ENCODE measurements at places on chromosomes 16 and 17.
A peak's percentile ranks its signal among the peaks of the same experiment; 100 is the strongest.

- DNase-seq, result no peak
Observed at GRCh38 chr17:43591001-43591400, 44.9 kb upstream of the ETV4 start.

DNA sequence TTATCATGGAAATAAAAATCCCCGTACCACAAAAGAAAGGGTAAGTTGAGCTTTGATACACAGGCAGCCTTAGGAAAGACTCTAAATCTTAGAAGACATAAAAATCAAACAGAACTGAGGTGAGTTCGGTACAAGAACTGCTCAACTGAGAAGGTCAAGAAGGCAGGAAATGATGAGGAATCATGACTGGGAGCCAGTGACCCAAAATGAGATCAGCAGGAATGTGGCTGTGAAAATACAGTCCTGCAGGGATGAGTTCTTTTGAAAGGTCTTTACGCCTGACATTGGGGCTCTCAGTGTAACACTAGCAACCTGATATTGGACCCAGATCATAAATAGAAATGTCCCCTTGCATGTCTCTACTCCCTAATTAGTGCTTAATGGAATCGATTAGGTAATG lies 56.3 kb upstream of the CDH11 start:
- no peak for DNase-seq

- DNase-seq, result no peak
Observed at GRCh38 chr17:15510361-15510760, 42.9 kb upstream of the CDRT4 start.

GRCh38 chr16:10846213-10846998 lies 27.8 kb upstream of the TVP23A start:
- DNase-seq, result no peak

- DNase-seq, result no peak
Observed at GRCh38 chr16:58345574-58346354, 46.5 kb upstream of the GINS3 start.

- no peak for DNase-seq
Observed at GRCh38 chr17:47687748-47688147, 6.2 kb upstream of the TBKBP1 start.

DNA sequence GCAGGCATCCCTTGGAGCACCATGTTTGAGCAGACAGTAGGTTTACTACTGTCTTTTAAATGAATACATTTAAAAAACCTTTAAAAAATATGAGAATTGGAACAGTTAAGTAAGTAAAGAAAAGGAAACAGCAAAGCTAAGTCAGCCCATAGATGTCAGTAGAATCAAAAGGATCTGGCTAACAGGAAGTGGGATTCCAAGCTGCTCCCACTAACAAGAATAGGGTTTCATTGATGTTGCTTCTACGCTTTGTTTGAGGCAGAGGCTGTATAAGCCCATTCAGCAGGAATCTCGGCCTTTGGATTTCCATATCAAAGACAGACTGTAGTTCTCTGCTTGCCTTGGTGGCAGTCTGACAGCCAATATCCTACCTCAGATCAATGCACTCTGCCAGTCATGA lies 122.9 kb upstream of the ELAC2 start:
- no peak for DNase-seq

GRCh38 chr17:1785930-1786329 lies 24.1 kb downstream of the SERPINF1 start:
- DNase-seq, result no peak

GRCh38 chr16:11016993-11017392 lies 72.6 kb downstream of the CLEC16A start:
- DNase-seq, result no peak

DNA sequence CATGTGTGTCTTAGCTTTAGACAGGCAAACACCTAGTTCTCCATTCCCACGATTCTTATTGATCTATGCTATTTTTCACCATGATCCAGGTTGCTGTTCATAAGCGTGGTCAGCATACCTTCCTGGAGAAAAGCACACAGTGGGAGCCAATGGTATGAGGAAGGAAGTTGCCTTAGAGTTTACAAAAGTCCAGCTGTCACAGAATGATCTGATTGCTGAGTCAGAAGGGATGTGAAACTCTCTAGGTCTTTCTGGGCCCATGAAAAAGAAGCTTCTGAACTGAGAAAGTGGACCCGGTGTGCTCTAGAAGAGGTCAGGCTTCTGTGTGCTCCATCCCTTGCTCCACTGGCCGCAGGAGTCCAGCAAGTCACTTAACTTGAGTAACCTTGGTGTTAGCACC lies 71.0 kb upstream of the CCL1 start:
- peak; percentile 10 for DNase-seq

- DNase-seq, result no peak
Observed at GRCh38 chr17:27579897-27580321, 51.1 kb upstream of the LGALS9 start.

GRCh38 chr17:77802333-77802615 lies 156.2 kb upstream of the TNRC6C start:
- DNase-seq, result no peak

DNA sequence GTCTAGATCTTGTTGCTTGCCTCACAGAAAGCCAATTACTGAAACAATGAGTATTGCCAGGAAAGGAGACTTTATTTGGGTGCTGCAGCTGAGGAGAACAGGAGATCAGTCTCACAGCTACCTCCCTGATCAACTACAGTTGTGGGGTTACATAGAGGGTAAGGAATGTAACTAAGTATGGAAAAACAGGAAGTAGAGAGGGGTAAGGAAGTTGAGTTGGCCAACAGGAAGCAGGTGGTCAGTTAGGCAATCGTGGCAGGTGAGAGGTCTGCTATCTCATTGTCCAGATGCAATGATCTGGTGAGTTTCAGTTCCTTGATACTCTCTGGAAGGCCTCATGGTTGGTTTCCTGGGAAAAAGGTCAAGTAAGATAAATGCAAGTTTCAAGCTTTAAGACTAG lies 333.1 kb upstream of the GOT2 start:
- no peak for DNase-seq

DNA sequence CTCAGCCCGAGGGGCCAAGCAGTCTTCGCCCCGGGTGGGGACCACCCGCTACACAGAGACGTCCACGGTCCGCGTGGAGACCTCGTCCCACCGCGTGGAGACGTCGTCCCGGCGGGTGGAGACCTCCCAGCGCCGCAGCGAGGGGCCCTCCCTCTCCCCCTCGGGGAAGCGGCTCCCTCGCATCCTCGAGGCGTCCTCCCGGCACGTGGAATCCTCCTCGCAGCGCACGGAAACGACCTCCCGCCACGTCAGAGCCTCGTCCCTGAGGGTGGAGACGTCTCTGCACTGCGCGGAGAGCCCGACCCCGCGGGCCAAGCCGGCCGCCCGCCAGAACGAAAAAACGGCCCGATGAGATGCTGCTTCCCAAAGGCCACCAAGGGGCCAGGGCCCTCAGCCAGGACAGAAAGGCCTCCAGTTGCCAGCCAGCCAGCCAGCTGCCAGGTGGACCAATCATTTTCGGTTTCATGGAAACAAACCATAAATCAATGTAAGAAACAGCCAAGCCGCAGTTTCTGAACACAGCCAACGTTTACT lies 424 bp downstream of the C17orf100 start:
- DNase-seq, result no peak

DNA sequence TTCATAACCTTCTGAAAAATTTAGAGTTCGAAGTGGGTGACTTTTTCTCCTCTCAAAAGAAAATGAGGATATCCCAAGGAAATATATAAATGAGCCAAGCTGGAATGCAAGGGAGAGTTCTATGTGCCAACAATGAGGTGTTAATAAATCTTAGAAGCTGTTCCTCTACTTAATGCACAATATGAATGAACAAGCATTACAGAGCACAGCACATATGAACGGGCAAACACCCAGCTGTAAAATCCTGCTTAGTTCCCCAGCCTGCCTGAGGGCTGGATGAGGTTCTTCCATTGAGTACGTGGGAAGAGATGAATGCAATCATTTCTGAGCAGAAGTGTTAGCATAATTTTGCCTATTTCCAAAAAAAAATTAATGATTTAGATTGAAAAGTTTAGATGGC lies 58.1 kb downstream of the WDR59 start:
- DNase-seq, result no peak

- DNase-seq, result no peak
Observed at GRCh38 chr17:49524473-49525359, 29.6 kb downstream of the NGFR start.

DNA sequence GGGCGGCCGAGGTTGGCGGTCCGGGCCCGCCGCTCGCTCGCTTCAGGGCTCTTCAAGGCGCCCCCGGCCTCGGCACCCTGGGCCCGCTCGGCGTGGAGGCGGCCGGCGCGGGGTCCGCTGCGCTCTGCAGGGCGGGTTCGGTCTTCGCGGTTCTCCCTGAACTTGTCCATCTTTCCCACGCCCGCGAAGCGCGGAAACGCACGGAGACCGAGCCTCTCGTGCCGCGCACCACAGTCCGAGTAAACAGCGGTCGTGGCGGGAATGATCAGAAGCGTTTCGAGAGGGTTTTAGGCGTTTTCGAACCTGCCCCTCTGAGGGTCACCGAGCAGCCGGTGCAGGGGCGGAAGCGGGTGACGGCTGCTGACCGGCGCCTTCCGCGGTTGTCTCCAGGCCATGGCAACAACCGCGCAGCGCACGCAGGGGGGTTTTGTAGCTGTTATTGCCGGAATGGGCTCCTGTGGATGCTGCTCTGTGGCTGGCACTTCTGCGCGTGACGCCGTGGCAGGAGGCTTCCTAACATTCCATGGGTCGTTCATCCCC lies 414 bp downstream of the NARF start:
- no peak for DNase-seq

- DNase-seq, result no peak
Observed at GRCh38 chr17:40605306-40605705, 40.0 kb upstream of the CCR7 start.

DNA sequence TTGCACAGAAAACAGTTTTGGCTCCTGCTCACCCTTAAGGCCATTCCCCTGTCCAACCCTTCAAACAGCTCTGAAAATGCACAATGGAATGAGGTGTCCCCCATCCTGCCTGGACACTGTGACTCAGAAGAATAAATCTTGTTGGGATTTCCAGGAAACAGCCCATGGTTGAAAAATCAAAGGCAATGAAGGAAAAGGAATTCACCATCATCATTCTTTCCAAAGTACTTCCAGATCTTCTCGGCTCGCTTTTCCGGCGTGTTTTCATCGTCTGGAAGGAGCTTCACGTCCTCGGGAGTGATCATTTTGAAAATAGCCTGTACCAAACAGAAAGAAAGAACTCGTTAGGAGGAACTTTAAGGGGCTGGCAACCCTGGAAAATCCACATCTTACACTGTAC lies 4.3 kb downstream of the RCVRN start:
- no peak for DNase-seq

GRCh38 chr17:1834380-1835149 lies 4.8 kb downstream of the RPA1 start:
- DNase-seq, result no peak

DNA sequence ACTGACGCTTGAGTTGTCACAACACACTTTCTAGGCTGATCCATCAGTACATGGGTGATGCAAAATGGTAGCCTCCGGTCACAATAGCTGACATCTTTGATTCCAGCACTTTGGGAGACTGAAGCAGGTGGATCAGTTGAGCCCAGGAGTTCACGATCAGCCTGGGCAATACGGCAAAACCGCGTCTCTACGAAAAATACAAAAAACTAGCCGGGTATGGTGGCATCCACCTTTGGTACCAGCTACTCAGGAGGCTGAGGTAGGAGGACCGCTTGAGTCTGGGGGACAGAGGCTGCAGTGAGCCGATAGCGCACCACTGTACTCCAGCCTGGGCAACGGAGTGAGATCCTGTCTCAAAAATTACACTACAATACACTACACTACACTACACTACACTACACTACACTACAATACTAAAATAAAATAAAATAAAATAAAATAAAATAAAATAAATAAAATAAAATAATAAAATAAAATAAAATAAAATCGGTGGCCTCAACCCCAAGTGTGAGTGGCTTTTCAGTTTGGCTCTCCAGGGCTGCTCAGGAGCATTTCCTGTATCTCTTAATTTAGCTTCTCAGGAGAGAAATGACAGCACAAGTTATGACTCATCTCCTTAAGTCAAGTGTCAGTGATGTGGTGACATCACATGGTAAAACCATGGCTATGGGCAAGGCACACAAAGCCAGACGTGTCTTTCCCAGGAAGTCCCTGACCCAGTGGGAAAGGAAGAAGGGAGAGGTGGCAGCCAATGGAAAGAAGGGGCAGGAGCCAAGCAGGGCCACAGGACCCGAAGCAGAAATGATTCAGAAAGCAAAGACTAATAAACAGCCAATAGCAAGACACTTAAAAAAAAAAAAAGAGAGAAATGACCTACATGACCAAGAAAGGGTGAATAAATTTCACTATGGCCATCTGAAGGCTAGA lies 75.3 kb upstream of the TBC1D3K start:
- DNase-seq, result no peak

- no peak for DNase-seq
Observed at GRCh38 chr17:48723423-48724250, 652 bp downstream of the PRAC2 start.

DNA sequence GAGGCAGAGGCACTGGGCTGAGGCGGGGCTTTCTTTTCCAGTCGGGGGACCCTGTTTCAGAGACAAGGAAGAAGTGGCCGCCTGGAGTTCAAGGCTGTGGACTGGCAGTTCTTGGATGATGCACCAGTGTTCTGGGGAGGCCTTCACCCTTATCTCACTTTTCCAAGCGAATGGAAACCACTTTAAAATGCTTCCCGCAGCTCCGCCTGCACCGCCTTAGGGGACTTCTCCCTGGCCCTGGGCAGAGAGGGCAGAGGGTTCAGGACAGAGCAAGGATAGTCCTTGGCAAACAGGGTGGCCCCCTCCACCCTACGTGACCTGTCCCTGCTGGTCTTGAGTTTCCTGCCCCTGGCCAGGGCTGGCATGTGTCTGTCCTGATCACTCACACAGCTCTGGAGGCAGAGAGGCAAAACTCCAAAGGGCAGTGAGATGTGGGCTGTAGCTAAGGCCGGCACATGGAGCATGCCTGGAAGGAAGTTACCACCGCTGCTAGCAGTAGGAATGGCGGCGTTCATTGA lies 20.6 kb downstream of the RTN4RL1 start:
- no peak for DNase-seq

DNA sequence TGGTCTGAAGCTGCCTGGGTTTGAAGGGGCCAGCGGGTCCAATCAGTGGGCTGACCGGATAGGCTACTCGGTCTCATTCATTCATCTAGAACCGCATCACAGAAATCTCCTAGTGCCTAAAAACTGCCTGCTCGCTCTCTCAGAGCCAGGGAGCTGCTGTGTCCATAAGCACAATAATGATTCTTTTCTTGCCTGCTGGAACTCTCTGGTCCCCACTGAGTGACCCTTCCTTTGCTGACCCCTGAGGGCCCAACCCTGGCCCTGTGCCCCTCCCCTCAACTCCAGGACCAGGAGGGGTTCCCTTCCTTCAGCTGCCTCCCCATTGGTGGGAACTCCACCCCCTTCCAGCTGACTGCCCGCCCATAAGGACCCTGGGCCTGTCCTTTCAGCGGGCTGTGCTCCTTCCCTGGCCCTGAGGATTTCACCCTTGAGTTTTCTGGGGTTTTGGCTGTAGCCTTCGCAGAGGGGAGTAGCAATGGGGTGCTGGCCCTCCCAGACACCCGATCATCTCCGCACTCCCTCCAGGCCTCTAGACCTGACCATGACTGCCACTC lies 39.5 kb upstream of the DNAH9 start:
- no peak for DNase-seq

- no peak for DNase-seq
Observed at GRCh38 chr16:6012716-6013115, 915.1 kb upstream of the EEF2KMT start.

Measured in nucleus accumbens (tissue), 56 donors.